D721Med (cell line): ENCODE measurements at places on chromosomes 11 and 22.

DNA sequence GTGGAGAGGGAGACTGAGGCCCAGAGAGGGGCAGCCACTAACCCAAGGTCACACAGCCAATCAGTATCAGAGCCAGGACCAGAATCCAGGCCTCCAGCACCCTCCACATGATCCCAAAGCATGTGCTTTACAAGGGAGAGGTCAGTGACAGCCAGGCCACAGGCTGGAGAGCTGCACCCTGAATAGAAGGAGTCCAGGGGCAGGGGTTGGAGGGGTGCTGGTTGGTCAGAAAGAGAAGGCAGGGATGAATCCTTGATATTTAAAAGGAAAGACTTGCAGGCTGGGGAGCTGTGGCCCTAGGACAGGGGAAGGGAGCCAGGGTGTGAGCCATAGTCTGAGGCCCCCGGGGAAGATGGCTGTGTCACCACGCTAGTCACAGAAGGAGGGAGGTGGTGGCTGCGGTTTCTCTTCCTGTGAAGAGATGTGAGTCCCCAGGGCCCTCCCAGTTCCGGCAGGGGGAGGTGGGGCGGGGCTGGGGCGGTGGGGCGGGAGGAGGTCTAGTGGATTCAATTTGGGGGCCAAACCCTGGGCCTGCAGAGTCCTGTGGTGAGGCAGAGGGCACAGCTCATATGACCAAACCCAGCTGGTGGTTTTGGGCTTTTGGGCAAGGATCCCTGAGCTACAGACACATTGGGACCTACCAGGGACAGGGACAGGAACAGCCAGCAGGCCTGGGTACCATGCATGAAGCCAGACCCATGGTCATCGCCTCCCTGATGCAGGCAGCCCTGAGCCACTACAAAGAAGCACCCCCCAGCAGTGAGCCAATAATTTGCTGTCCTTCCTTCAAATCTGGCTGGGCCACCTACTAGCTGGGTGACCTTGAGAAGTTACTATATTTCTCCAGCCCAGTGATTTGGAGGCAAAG is 14.0 kb downstream of the RAC2 start:
- DNase-seq = no peak

- no peak for DNase-seq
Observed at GRCh38 chr11:15911377-15912044, 444.8 kb downstream of the SOX6 start.

GRCh38 chr11:44556735-44557409 is 8.6 kb upstream of the CD82 start:
- no peak for DNase-seq

GRCh38 chr11:95989076-95989605 is 65.2 kb upstream of the MTMR2 start:
- DNase-seq = no peak

GRCh38 chr11:94700622-94701021 is 67.5 kb upstream of the AMOTL1 start:
- DNase-seq = no peak

DNA sequence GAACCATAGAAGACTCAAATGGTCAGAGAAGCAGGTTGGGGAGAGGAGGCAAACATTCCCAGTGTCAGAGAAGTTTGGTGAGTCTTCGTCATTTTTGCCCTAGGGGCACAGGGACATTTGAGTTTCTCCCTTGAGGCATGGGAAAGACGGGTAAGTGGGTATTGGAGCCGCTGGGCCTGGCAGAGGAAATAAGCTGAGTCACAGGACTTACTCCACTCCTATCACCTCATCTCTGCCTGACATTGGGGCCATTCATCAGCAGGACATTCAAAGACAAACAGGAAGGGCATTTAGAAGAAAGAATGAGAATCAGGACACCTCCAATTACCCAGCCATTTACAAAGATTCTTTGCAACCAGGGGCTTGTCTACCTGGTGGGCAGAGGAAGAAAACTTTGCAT is 100.7 kb upstream of the SEZ6L start:
- no peak for DNase-seq
